ENCODE measurements at places on chromosomes 3 and 15.

GRCh38 chr3:171890398-171890797 is 47.2 kb downstream of the TMEM212 start:
- no peak for DNase-seq

DNA sequence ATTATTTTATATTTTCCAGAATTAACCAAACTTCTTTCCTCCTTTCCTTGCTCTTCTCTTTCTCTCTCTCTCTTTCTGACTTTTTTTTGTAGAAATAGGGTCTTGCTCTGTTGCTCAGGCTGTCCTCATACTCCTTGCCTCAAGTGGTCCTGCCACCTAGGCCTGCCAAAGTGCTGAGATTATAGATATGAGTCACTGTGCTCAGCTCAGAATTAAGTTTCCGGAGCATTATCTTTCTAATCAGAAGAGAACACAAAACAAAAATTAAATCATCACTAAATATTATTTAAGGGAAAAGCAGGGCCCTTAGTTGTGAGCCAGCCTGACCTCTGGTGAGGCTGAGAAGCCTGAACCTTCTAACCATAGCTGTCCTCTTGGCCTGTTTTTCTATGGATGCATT is 168.2 kb downstream of the SOX2 start:
- DNase-seq = no peak

DNA sequence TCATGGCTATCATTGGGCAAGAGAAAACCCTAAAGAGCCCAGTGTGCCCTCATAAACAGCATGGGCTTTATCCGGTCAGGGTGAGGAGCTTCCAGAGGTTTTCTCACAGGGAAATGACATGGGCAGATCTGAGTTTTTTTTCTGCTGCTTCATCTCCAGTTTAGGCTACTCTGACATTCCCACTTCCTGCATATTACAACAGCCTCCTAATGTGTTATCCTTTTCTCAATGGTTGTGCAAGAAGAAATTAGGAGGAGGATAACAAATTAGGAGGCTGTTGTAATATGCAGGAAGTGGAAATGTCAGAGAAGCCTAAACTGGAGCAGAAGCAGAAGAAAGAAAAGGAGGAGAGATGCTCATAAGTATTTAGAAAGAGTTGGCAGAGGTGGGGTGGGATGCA is 175.6 kb downstream of the MTHFS start:
- DNase-seq = no peak

GRCh38 chr3:53674582-53674981 is 171.6 kb downstream of the CHDH start:
- DNase-seq = no peak

DNA sequence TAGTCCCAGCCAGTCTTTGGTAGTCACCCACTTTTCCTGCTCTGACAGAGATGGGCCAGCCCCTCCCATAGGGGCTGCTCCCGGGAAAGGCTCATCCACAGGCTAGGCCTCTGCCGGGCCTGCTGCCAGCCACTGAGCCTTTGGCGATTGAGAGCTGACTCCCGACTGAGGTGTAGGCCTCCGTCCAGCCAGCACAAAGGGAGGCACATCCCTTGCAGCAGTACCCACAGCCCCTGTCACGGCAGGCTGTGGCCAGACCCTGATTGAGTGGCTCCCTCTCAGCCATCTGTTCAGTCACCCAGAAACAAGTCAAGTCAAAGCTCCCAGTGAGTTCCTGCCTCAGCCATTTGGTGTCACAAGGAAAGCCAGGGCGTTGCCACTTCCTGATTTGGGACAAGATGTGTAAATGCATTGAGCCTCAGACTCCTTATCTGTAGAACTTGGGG is 6.2 kb upstream of the PAK6 start:
- no peak for DNase-seq

DNA sequence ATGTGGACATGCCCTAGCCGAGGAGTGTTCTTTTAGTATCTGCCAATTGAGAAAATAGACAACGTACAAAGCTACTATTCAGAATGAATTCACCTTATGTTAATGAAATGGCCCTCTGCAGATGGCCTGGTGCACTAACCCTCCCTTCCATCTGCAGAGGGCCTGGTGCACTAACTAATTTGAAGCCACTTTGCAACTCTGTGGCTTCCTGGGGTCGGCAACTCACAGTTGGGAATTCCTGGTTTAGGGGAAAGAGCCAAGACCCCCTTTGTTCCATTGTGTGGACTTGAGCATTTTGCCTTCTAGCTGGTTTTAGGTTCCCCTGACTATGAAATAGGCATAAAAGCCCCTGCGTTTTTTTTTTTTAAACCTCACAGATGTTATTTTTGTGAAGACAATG is 204.3 kb upstream of the UBE3A start:
- no peak for DNase-seq

DNA sequence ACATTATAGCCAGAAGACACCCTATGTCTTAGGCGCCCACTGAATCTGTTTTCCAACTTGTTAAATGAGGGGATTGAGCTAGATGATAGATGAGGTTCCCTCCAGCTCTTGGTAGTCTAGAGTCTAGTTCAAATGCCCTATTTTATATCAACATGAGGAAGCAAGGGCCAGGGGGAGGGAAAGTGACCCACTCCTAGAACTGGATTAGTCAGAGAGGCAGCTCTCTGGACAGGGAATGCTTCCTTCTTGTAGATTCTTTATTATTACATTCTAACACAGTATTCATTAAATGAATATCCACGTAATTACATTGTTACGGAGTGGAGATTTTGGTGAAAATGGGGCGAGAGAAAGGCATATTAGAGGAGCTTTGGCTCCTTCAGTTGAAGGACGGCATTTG is 89.5 kb downstream of the RAD18 start:
- no peak for DNase-seq

GRCh38 chr15:73022161-73022560 is 30.1 kb upstream of the NEO1 start:
- DNase-seq = no peak

DNA sequence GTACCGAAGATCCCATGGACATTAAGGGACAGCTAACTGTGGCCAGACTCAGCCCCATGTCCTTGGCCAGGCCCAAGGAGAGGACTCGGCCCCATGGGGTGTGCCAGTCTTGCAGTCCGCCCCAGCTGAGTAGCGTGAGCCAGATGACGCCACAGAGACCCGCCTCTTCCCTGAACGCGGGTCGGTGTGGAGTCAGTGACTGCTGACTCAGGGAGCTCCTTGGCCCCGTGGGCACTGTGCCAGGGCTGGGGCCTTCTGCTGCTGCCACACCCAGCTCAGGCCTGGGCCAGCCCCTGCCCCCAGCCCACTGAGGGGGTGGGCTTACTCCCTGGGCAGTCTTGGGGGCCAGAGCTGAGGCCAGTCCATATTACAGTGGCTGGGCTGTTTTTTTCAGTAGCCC is 52.8 kb downstream of the PLXNA1 start:
- DNase-seq = no peak

All from Panc1 (cell line).